PC-3 (cell line): ENCODE measurements at places on chromosomes 12 and 14.

DNA sequence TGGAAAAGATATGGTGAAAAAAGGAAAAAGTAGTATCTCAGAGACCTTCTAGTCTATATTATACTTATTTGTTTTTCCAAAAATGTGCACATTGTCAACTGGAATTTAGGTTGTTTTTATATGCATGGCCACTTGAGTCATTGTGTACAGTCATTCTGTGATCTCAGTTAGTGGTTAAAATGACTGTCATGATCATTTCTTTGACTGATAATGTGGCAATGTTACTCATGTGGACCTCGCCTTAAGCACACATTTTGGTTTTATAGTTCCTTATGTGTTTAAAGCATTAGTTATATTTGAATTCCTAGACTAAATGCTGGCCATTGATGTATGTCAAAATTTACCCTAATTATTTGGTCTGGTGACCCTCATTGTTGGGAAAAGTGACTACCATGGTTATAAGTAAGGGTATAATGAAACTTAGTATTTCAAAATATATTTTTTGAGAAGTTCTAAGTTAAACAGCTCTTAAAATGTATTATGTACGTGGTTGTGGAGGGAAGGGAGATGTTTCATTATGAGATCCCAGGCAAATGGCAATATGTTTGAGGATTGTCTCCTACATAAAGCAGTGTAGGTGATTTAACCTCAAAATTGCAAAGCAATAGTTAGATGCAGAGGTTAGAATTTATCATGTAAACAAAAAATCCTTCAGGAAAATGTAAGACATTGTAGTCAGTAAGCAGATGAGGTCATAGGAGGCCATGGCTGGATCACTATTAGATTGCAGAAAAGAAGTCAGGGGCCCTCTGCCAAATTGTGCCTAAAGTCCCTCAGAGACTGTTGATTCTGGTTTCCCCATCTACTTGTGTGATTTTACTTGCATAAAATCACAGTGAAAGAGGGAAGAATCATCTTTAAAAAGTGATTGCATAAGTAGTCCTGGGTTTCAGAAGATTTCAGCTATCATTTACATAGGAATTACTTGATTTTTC, 17.5 kb downstream of the PNMA1 start:
- peak; percentile 97 for DNase-seq

DNA sequence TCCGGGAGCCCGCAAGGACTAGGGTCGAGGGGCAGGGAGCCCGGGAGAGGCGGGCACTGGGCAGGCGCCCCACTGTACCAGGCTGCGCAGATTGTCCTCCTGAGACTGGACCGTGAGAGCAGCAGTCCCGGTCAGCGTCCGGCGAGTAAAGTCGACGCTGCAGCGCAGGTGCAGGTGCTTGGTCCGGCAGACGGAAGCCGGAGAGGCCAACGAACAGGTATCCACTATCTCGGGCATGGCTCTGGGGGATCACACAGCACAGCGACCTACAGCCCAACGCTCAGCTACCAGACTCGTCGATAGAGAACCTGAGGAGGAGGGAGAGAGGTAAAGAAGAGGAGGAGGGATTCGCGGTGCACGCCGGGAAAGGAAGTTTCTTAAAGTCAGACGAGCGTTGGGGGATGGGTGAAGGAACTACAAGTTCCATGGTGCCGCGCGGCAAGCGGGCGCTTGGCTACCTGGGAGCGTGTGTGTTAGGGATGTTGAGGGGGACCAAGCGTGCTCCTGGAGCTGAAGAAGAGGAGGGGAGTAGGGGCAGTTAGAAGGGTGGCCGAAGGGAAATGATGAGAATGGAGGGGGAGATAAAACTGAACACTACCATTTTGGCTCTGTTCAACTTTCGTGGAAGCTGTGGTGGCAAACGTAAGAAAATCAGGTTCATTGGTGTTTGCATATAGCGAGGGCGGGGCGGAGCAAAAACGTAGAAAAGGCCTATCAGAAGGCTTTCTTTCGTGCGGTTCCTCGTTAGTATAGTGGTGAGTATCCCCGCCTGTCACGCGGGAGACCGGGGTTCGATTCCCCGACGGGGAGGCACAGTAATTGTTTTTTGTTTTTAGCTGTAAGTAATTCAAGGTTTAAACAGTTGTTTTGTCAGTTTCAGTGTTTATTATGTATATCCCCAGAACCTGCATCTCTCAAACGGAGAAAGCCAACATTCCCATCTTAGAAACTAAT, at the start of gene LTA4H:
TSS of gene LTA4H (minus strand) at position 305 of the 954 bp plus-strand sequence. CDS start at position 237, 68 bp downstream.
- peak; percentile 99 for DNase-seq

DNA sequence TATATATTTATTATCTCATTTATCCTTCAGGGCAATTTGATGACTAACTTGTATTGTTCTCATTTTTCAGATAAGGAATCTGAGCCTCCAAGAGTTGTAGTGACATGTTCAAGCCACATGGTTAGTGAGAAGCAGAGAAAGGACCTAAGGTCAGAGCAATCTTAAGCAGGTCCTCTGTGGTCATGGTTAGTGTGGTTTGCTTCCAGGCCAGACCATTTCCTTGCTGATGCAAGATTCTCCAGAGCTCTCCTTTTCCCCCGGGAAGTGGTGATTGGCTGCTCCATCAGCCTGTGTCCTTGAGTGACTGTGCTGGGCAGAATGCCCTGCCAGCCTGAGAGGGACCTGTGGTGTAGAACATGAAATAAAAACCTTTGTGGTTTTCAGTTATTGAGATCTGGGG, 141.3 kb downstream of the KTN1 start:
- DNase-seq = peak; percentile 93

GRCh38 chr12:22399464-22400180, 65.1 kb upstream of the ST8SIA1 start:
- no peak for DNase-seq

- peak; percentile 28 for DNase-seq
Measured at GRCh38 chr14:92040431-92041051, 682 bp upstream of the TRIP11 start.

DNA sequence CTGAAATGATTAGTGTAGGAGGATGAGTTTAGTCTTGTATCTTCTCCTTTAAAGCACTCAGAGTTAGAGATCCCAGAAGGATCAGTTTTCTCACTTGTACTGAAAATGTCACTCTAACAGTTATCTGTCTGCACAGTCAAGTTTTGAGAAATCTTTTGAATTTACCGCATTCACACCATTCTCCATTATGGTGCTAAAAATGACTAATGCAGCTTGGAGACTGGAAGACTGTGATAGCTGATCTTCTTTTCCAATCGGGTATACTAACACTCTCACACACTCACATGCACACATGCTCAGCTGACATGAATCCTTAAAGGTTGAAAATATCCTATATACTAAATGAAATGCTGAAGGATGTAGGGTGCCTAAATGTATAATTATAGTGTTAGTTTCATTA, 65.8 kb downstream of the SLC15A5 start:
- DNase-seq = no peak

- no peak for DNase-seq
Measured at GRCh38 chr14:93081876-93082570, 33.7 kb downstream of the ITPK1 start.

GRCh38 chr14:53110096-53110495, 43.0 kb downstream of the DDHD1 start:
- DNase-seq = no peak

- DNase-seq = no peak
Measured at GRCh38 chr14:64878837-64879634, 671 bp downstream of the SPTB start.

GRCh38 chr12:85975716-85976115, 101.6 kb downstream of the NTS start:
- DNase-seq = no peak

DNA sequence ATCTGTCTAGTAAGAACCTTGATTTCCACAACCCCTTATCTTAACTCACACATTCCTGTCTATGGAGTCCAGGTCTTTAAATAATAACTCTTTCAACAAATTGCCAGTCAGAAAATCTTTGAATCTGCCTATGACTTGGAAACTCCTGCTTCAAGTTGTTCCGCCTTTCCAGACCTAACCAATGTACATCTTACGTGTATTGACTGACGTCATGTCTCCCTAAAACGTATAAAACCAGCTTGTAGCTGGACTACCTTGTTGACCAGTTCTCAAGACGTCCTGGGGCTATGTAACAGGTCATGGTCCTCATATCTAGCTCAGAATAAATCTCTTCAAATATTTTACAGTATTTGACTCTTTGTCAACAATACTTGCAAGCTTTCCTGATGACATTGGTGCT, 337.0 kb downstream of the TMEM132D start:
- DNase-seq = no peak

DNA sequence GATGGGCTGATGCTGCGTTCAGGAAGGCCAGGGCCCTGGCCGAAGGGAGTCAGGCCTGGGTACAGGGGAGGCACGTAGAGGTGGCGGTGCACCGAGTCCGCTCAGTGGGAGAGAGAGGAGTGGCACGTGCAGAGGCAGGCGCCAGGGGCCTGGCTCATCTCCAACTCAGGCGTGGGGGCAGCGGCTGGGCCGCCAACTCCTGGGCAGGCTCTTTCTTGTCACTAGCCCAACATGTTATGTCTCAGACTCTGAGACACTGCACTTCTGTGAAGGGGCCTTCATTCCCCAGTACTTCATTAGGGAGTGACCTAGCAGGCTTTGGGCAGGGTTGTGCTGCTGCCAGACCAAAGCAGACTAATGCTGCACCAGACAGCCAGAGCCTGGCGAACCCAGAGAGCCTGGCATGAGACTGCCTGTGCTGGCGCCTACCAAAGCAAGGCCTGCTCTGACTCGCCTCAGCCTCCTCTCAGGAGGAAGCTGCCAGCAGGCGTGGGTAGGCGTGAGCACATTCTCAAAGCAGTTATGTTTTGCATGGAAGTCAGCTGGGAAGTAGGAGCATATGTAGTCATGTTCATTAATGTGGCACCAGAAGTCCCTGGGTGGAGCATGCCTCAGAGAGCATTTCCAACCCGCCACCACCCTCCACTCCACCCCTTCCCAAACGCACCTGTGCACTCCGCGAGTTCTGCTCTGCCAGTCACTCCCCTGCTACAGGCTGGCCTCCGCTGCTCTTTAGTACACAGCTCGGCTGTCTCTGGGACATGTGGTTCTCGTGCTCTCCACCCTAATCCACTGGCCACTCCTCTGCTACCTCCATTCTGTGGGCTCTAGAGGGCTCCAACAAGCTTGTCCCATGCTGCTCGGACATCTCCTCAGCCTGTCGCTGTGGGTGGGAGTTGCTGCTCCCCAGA, 9.7 kb downstream of the CKB start:
- DNase-seq = peak; percentile 28

- DNase-seq = no peak
Measured at GRCh38 chr12:123036466-123037285, 56.2 kb downstream of the ARL6IP4 start.

DNA sequence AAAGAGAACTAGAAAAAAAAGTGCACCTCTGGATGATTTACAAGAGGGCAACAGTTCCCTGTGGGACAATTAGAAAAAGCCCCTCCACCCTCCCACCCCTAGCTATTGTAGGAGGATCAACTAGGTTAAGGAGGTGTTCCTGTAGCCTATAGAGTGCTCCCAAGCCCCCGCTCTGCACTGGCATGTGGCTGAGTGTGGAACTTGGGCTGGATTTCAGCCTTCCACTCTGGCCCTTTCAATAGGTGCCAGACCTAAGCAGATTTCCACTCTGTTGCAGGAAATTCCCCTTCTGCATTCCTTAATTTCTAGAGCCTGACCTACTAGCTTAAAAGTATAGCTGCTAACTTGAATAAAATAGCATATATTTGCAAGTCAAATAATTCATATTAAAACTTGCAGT, 2.8 kb downstream of the NFATC4 start:
- no peak for DNase-seq

GRCh38 chr14:42929806-42930480, 1323.3 kb downstream of the LRFN5 start:
- no peak for DNase-seq

- DNase-seq = no peak
Measured at GRCh38 chr12:89664441-89664840, 44.2 kb downstream of the ATP2B1 start.

DNA sequence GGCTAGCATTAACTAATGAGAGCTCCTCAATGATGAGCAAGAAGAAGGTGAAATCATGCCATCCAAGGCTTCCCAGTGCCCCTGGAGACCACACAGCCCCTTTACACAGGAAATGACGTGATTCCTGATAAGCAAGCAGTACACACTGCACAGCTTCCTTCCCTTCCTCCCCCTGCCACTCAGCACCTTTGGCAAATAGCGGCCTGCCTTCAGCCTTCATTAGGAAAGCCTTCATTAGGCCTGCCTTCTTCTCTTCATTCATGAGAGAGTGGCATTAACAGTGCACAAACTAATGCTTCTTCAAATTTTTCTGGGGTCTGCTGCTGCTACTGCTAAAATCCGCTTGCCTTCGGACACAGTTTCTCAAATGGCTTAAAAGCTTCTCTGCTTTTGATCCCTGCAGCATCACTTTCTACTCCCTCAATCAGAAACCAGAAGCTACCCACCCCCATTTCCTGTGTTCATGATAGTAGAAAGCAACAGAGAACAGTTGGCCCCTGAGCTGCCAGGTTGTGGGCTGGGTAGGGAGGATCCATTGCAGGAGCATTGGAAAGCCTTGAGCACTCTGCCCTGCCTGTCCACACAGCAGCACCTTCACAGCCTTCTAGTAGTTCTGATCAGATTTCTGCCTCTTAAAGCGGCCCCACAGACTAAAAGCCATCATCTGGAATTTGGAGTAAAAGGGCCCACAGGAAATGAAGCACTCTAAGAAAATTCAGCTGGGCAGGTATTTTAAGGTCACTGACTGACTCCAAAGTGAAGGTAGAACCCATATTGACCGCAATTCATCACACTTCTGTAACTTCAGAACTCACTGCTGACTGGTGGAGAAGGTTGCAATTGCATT, 103.8 kb upstream of the ETV6 start:
- no peak for DNase-seq

DNA sequence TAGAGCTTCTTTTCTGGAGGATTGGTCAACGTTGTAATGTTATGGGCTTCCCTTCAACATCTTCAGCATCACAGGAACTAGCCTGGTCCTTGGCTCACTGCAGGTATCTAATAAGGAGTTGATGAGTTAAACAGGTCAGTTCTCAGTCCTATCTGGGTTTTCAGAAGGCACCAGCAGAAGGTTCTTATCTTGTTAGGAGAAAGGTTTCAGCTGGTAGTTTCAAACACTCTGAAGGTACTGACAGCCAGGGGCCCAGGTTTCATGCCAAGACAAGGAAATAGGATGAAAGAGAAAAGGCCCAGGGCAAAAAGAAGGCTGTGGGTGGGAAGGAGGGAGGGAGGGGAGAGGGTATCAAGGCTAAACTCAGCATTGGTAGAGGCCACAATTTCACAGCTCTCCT, 21.4 kb downstream of the TMEM229B start:
- no peak for DNase-seq

DNA sequence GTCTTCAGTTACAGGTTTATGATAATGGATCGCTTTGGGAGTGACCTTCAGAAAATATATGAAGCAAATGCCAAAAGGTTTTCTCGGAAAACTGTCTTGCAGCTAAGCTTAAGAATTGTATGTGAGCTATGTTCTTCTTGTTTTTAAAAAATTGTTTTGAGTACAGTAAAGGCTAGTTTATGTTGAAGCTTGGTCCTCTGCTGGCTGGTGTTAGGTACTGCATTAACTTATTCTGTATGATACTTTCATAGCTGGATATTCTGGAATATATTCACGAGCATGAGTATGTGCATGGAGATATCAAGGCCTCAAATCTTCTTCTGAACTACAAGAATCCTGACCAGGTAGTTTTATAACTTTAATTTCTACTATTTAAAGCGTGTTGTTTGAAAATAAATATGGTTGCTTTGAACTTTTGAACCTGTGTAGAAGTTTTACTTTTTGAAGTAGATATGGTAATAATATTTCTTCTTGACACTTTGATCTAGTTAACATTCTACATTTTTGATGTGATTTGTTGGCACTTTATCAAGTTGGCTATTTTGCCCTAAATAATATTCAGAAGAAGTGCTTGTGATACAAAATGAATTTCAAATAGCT, 55.7 kb downstream of the VRK1 start:
- DNase-seq = peak; percentile 52
